ENCODE measurements at places on chromosomes 3 and 15. TPM values are rescaled to one million over a fixed set of nuclear protein-coding genes. Genes with fewer than 3 reads are reported as not detected.

Gene GOLGA6L25
- total RNA-seq: not detected

DNA sequence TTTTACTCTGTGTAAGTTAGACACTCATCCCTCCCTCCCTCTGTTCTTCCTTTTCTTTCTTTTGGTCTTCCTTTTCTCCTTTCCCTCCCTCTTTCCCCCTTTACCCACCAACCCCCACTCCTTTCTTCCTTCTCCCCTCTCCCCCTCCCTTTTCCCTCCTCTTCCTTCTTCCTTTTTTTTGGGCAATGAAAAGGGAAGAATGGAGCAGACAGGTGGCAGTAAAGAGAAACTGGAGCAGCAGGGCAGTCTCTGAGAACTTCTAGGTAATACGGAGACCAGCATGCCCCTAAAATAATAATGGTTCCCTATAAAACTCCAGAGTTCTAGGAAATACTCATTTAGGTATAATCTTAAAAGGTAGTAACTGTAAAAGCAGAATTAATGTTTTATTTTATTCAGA is 11.4 kb upstream of the GPR171 start:
- H3K27me3 ChIP-seq: no peaks in the 10 kb centered on the region
- no peaks in the 10 kb centered on the region for H3K36me3 ChIP-seq
- peaks cover 9% of the 10 kb centered on the region for H3K4me1 ChIP-seq
- H3K27ac ChIP-seq: no peak overlapping the region
- H3K4me3 ChIP-seq: no peak overlapping the region

Gene GATA2
- 0.17 TPM for total RNA-seq

Gene LDHAL6B
- not detected for total RNA-seq

GRCh38 chr15:80606511-80607071 is 88.5 kb upstream of the ABHD17C start:
- H3K4me1 ChIP-seq: no peaks in the 10 kb centered on the region
- no peaks in the 10 kb centered on the region for H3K36me3 ChIP-seq

Gene ITIH4
- total RNA-seq: 40.4 TPM

DNA sequence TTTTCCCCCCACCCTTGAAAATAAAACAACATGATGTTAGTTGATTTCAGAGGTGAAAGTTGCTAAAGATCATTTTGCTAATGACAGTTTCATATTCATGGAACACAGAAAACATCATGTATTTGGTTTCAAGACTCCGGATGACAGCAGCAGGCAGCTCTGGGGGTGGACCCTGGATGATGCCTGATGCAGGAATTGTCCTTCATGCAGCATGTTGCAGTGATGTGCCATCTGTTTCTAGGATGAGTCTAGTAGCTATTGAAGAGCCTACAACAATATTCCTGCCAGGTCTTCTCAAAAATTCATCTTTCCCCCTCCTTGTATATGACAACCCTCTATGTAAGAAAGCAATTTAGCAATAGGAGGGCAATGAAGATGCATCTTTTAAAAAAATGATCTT is 108.3 kb downstream of the SV2B start:
- H3K27me3 ChIP-seq: no peaks in the 10 kb centered on the region
- H3K27ac ChIP-seq: no peak overlapping the region
- no peaks in the 10 kb centered on the region for H3K4me1 ChIP-seq
- H3K36me3 ChIP-seq: no peaks in the 10 kb centered on the region
- no peak for DNase-seq

Gene LACTB
- 6.9 TPM for total RNA-seq

Data from CD4-positive, alpha-beta T cell (primary cell).